ENCODE measurements at places on chromosomes 3 and 15.

DNA sequence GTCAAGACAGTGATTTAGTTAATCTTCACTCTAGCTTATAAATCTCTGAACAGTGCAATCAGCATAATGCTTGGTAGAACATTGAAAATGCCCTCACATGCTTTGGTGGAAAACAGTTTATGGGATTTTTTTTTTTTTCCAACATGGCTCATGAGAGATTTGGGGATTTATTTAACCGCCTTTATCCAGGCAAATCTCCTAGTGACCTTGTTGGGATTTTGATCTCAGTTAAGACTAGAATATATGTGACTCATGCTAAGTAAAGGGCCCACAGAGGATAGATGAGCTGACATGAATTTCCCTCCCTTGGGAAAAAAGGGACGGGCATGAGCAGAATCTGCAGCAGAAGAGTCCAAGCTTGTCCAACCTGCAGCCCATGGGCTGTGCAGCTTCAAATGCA is 18.7 kb downstream of the LRTM1 start:
- no peaks in the 10 kb centered on the region for H3K27me3 ChIP-seq
- no peaks in the 10 kb centered on the region for H3K36me3 ChIP-seq
- no peak overlapping the region for H3K27ac ChIP-seq
- H3K4me3 ChIP-seq, result no peak overlapping the region
- DNase-seq, result no peak

DNA sequence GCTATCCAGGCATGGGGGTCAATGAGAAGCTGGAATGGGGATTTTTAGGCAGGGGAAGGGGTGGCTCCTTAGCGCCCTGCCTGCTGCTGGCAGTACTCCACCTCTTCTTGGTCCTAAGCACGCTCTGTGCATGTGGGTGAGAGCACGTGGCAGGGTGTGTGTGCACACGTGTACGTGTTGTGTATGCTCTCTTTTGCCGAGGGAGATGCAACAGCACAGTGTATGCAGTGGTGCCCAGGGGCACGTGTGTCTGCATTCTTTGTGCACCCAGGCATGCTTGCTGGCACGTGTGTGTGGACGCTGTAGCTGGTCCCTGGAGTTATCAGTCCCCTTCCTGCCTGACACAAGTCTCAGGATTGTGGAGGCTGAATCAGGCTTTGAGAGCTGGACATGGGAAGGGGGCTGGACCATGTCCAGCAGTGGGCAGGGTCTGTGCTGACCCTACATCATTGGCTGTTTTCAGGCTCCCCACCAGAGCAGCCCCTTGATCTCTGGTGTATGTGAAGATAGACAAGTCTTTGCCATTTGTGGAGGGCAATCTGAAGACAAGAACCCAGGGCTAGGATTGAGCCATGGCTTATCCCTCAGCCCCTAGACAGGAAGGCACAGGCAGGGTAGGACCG is 1.9 kb upstream of the CAMKV start:
- H3K36me3 ChIP-seq, result no peaks in the 10 kb centered on the region
- H3K4me1 ChIP-seq, result no peaks in the 10 kb centered on the region
- H3K4me3 ChIP-seq, result no peak overlapping the region
- no peak for DNase-seq
- H3K27me3 ChIP-seq, result peaks cover 35% of the 10 kb centered on the region

GRCh38 chr15:45759936-45760335 is 125.1 kb downstream of the SQOR start:
- H3K4me1 ChIP-seq, result no peaks in the 10 kb centered on the region
- peaks cover 90% of the 10 kb centered on the region for H3K27me3 ChIP-seq
- no peaks in the 10 kb centered on the region for H3K36me3 ChIP-seq
- no peak for DNase-seq
- H3K4me3 ChIP-seq, result no peak overlapping the region

- peaks cover 15% of the 10 kb centered on the region for H3K4me1 ChIP-seq
- no peaks in the 10 kb centered on the region for H3K36me3 ChIP-seq
- H3K27me3 ChIP-seq, result no peaks in the 10 kb centered on the region
- no peak for DNase-seq
- H3K27ac ChIP-seq, result no peak overlapping the region
Observed at GRCh38 chr15:40332113-40332781, 8.5 kb downstream of the CCDC9B start.

DNA sequence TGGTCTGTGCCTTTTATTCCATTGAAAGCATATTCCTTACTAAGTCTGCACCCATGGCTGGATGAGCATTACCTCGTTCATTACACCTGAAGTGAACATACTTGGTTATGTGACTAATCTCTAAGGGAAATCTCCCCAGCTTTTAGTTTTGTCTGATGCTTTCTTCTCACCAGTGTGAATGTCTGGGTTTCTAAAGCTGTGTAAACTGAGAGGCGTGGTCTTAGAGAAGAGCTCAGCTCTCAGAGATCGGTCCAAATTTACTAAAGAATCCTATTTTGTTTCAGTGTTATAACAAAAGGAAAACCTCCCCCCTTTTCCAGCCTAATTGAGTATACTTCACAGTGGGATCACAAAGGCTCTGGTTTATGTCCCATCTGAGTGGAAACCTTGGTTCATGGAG is 352.3 kb downstream of the PTPRG start:
- H3K4me3 ChIP-seq, result no peak overlapping the region
- H3K36me3 ChIP-seq, result no peaks in the 10 kb centered on the region
- no peak for DNase-seq
- no peaks in the 10 kb centered on the region for H3K27me3 ChIP-seq
- no peak overlapping the region for H3K27ac ChIP-seq
- H3K4me1 ChIP-seq, result no peaks in the 10 kb centered on the region

- no peak overlapping the region for H3K27ac ChIP-seq
- H3K27me3 ChIP-seq, result peaks cover 49% of the 10 kb centered on the region
- peaks cover 9% of the 10 kb centered on the region for H3K36me3 ChIP-seq
- H3K4me3 ChIP-seq, result peak overlapping the region; percentile 73
- H3K4me1 ChIP-seq, result peaks cover 48% of the 10 kb centered on the region
Observed at GRCh38 chr15:90665288-90666134, 51.6 kb upstream of the BLM start.

- H3K36me3 ChIP-seq, result no peaks in the 10 kb centered on the region
- peaks cover 68% of the 10 kb centered on the region for H3K27me3 ChIP-seq
- no peak overlapping the region for H3K27ac ChIP-seq
- no peak for DNase-seq
- H3K4me3 ChIP-seq, result no peak overlapping the region
Observed at GRCh38 chr15:62887113-62887570, 155.4 kb upstream of the TPM1 start.

GRCh38 chr3:26630669-26631389 is 8.3 kb downstream of the LRRC3B start:
- no peaks in the 10 kb centered on the region for H3K4me1 ChIP-seq
- DNase-seq, result no peak
- H3K27me3 ChIP-seq, result no peaks in the 10 kb centered on the region

DNA sequence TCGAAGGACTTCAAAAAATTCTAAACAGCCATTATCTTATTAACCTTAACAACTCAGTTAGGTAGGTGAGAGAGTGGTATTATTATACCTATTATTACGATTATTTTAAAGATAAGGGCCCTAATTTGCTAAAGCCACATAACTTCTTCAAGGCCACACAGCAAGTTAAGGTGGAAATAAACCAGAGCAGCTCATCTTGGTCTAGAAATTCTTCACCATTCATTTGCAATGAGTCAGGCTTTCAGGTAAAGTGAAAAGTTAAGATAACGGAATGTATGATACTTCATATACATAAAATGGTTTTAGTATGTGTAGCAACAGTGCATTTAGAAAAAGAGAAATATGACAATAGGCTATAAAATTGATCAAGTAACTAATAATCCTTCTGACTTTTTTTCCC is 920.2 kb downstream of the ROBO1 start:
- no peaks in the 10 kb centered on the region for H3K4me1 ChIP-seq
- H3K27ac ChIP-seq, result no peak overlapping the region
- no peak overlapping the region for H3K4me3 ChIP-seq
- no peak for DNase-seq

- DNase-seq, result no peak
- no peak overlapping the region for H3K27ac ChIP-seq
- no peaks in the 10 kb centered on the region for H3K36me3 ChIP-seq
- no peaks in the 10 kb centered on the region for H3K27me3 ChIP-seq
- H3K4me1 ChIP-seq, result no peaks in the 10 kb centered on the region
Observed at GRCh38 chr3:25448750-25449692, 21.0 kb downstream of the RARB start.

- DNase-seq, result no peak
- no peak overlapping the region for H3K27ac ChIP-seq
- H3K27me3 ChIP-seq, result peaks cover 27% of the 10 kb centered on the region
- no peak overlapping the region for H3K4me3 ChIP-seq
- no peaks in the 10 kb centered on the region for H3K36me3 ChIP-seq
- H3K4me1 ChIP-seq, result no peaks in the 10 kb centered on the region
Observed at GRCh38 chr3:44678480-44679116, 30.1 kb downstream of the ZNF35 start.

DNA sequence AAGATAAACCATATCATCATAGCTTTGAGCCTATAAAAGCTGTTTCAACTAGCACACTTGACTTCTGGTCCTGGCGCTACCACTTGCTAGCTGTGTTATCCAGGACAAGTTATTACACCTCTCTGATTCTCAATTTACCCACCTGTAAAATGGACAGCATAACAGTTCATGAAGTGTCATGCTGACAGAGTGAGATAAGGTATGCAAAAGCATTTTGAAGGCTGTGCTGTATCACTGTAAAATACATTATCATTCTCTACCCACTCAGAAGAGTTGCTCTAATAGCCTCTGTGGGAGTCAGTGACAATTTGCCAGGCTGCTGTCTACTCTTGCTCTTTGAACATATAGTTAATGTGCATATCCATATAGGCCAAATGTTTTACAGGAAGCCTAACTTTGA is 93.0 kb downstream of the SSR3 start:
- peaks cover 55% of the 10 kb centered on the region for H3K27me3 ChIP-seq
- no peak overlapping the region for H3K4me3 ChIP-seq
- no peaks in the 10 kb centered on the region for H3K4me1 ChIP-seq

DNA sequence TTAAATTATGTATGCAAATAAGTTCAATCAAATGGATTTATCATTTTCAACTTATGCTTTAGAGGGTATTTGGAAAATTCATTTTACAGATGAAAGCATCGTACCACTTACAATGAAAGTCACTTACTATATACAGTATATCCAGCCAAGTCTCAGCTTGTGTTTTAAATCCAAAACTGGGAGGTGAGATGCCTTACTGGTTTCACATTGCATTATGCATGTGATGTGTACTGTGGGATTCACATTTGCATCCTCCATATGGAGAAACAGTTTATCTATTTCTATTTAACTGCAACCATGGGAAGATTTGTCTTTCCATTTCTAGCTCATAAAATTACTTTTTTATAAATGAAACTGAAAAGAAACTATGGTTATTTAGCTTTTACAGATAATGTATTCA is 248.1 kb downstream of the CNTN3 start:
- H3K4me3 ChIP-seq, result no peak overlapping the region
- DNase-seq, result no peak
- no peaks in the 10 kb centered on the region for H3K36me3 ChIP-seq
- H3K27ac ChIP-seq, result no peak overlapping the region

- H3K4me3 ChIP-seq, result no peak overlapping the region
- H3K36me3 ChIP-seq, result peaks cover 7% of the 10 kb centered on the region
- no peak overlapping the region for H3K27ac ChIP-seq
- DNase-seq, result no peak
Observed at GRCh38 chr3:43685921-43686320, 4.8 kb upstream of the ABHD5 start.

DNA sequence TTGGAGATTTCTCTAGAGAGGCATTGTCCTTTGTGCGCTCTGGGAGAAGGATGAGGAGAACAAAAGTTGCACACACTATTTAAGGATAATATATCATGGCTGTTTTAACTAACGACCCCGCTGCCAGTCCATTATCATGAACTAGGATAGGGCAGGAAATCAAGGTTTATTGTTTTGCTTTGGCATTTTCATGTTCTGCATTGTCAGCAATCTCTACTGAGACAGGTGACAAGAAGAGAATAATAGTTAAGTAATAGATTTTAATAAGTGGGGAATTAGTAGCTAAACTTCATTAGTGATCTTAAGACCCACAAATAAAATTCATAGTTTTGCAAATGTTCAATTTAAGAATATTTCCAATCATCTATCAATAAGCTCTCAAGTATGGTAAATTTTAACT is 20.6 kb upstream of the GMNC start:
- no peaks in the 10 kb centered on the region for H3K4me1 ChIP-seq
- H3K4me3 ChIP-seq, result no peak overlapping the region
- DNase-seq, result no peak
- H3K36me3 ChIP-seq, result no peaks in the 10 kb centered on the region
- H3K27me3 ChIP-seq, result no peaks in the 10 kb centered on the region

DNA sequence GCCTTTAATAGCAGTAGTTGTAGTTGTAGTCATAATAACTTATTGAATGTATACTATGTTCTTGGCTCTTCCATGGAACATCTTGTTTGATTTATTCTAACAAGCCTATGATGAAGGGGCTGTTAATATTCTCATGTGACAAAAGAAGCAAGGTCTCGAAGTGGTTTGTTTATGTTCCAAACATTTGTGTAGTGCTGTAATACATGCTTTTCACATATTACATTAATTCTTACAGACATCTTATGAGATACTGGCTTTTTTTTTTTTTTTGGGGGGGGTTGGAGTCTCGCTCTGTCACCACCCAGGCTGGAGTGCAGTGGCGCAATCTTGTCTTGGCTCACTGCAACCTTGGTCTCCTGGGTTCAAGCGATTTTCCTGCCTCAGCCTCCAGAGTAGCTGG is 252.3 kb downstream of the PTPRG start:
- no peak for DNase-seq
- H3K27ac ChIP-seq, result no peak overlapping the region
- H3K36me3 ChIP-seq, result no peaks in the 10 kb centered on the region
- H3K4me1 ChIP-seq, result no peaks in the 10 kb centered on the region

DNA sequence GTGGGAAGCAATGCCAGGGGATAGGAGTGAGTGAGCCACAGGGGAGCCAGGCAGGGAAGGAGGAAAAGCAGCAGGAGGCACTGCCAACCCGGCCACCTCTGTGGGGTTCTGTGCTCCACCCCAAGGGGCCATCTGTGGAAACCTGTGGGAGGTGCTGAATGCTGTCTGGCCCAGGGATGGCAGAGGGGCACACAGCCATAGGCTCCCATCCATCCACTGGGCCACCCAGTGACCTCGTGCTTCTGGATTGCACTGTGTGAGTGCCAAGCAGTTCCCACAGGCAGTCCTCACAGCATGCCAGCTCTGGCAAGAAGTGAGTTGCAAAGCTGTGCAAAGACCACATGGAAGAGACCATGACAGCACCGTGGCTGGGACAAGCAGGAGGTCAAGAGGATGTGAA is 27.5 kb downstream of the DNAJB8 start:
- no peaks in the 10 kb centered on the region for H3K4me1 ChIP-seq
- H3K4me3 ChIP-seq, result no peak overlapping the region
- DNase-seq, result no peak
- no peak overlapping the region for H3K27ac ChIP-seq

- H3K4me3 ChIP-seq, result no peak overlapping the region
- no peak for DNase-seq
- peaks cover 59% of the 10 kb centered on the region for H3K36me3 ChIP-seq
- peak overlapping the region; percentile 57 for H3K27ac ChIP-seq
- H3K4me1 ChIP-seq, result peaks cover 41% of the 10 kb centered on the region
Observed at GRCh38 chr3:108053067-108053466, 37.8 kb downstream of the CD47 start.

DNA sequence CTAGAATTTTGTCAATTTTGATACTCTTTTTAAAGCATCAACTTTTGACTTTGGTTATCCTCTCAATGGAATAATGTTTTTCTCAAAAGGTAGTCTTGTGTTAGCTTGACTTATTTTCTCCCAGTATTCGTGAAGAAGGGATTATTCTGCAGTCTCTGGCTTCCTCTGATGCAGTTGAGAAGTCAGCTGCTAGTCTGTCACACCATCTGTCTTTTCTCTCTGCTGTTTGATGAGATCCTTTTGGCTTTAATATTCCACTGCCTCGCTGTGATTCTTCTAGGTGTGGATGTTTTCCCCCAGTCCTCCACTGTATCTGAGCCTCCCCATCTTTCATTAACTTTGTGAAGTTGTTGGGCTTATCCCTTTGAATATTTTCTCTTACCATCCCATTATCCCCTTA is 141.0 kb downstream of the WDR72 start:
- H3K36me3 ChIP-seq, result no peaks in the 10 kb centered on the region
- DNase-seq, result no peak
- H3K27ac ChIP-seq, result no peak overlapping the region
- no peaks in the 10 kb centered on the region for H3K27me3 ChIP-seq
- no peaks in the 10 kb centered on the region for H3K4me1 ChIP-seq

All from central memory CD8-positive, alpha-beta T cell (primary cell).